ENCODE measurements at places on chromosomes 5 and 9.

- DNase-seq: no peak
Observed at GRCh38 chr5:104513121-104513602, 950.6 kb upstream of the NUDT12 start.

DNA sequence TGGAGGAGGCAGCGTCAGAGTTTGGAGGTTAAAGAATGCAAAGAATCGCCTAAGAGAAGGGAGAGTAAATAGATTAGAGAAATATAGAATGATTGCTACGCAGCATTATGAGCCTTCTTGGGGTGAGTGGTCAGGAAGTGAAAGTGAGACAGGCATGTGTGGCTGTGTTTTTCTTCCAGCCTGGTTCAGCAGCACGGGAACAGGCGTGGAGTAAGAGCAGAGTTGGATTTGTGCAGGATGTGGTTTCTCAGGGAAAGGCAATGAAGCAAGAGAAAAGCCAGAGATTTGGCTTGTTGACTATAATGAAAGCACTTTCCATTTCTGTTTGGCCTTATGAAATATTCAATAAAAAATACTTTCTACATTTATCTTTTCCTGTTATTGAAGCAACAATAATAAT, 34.3 kb upstream of the FRMD3 start:
- DNase-seq: no peak

DNA sequence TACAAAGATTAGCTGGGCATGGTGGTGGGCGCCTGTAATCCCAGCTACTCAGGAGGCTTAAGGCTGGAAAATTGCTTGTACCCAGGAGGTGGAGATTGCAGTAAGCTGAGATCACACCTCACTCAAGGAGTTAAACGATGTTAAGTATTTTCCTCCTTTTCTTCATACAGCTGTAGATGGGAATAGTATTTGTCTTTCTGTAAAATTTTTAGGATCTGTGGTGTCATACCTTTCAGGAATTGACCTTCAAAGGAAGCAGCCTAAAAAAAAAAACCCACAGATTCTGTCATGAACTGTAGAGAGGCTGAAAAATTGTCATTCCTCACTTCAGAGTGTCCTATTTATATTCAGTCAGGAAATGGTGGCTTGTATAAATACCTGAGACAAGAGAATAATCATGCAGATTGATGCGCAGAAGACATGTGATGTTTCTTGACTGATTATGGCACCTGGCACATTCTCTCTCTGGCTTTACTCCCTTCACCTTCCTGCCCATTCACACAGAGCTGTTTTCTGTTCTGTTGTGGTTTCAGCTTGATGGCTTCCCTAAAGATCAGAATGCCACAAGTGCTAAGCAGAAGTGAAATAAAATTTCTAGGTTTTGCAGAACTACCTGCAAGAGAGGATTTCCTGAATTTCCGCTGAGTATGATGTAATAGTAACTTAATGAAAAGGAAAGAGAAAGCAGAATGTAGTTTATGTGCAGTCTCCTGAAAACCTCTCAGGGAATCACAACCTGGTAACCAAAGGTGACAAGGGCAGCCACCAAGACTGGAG, 3.8 kb downstream of the IFNA1 start:
- no peak for DNase-seq

- DNase-seq: no peak
Observed at GRCh38 chr5:79774171-79774854, 84.7 kb downstream of the CMYA5 start.

DNA sequence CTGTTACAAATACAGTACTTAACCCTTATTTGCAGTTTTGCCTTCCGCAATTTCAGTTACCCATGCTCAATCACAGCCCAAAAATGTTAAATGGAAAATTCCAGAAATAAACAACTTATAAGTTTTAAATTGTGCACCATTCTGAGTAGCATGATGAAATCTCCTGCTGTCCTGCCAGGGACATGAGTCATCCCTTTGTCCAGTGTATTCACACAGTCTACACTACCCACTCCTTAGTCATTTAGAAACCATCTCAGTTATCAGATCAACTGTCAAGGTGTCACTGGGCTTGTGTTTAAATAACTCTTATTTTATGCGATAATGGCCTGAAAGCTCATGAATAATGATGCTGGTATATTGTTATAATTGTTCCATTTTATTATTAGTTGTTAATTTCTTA, 95.8 kb downstream of the PLCXD3 start:
- no peak for DNase-seq

DNA sequence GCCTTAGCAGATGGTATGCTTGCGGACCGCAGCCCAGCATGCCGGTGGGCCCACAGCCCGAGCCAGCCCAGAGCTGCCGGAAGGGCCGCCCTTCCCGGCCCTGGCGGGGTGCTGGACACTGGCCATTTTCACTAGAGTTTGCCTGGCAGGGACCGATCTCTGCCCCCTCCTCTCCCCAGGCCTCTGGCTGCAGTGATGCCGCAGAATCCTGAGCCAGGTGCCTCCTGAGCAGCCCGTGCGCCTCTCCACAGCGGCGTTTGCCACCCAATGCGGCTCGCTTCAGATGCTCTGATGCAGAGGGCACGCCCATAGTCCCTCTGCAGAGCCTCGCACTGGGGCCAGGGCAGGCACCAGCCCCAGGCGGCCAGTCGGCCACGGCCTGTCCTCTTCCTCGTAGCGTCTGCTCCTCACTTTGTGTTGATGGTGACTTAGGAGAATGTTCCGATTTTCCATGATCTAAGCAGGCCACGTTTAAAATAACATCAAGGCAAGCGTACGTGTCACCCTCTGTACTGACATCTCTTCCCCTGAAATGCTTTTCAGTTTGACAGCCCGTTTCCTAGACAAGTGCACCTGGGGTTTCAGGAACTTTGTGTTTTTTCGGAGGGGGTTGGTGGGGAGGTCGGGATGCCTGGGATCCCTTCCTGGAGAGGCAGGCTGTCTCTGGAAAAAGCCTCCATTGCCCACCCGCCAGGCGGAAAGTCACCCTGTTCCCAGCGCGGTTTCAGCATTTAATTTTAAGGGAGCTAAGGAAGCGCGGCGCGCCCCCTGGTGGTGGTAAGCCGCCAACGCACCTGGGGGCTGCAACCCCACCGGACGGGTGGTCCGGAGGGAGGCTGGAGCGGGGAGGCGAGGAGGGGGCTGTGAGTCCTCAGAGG, 29.8 kb upstream of the HMCN2 start:
- peak; percentile 43 for DNase-seq

DNA sequence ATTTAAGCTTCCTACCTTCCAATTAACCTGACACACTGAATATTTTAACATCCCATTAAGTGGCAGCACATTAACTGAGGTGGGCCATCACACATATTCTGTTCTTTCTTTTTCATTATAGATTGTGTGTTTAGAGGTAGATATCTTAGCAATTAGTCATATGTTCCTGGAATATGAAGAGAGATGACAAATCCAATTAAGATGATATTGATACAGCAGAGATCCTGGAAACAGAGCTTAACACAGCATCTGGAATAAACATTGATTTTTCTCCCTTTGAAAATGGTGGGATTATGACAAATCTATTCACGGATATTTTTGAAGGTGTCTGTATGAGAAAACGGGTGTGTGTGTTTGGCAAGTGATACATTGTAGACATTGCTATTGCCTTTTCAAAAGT, 448.0 kb downstream of the CDH10 start:
- DNase-seq: no peak

GRCh38 chr5:54742417-54742891, 224.9 kb downstream of the SNX18 start:
- no peak for DNase-seq

GRCh38 chr9:76366275-76366674, 28.0 kb downstream of the RFK start:
- DNase-seq: no peak

DNA sequence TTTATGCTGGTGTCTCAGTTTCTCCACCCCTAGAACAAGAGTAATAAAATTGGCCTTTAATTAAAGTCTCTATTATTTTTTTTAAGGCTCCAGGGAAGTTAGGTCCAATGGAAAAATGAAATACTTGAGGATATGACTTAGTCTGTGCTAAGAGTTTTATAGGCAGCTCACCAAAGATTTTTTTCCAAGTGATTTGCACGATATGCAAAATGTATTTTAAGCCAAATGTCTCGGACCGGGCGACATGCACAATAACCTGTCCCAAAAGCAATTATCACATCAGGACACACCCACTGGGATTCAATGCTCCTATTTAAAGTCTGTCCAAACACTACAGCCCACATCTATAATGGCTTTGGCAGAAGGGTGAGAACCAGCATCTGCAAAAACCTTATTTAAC, 136.1 kb upstream of the ANKH start:
- no peak for DNase-seq

- no peak for DNase-seq
Observed at GRCh38 chr5:104569621-104570020, 1007.0 kb upstream of the NUDT12 start.

GRCh38 chr9:116087751-116088194, 65.8 kb upstream of the PAPPA start:
- no peak for DNase-seq

- DNase-seq: no peak
Observed at GRCh38 chr5:78060421-78060820, 234.1 kb downstream of the AP3B1 start.

- no peak for DNase-seq
Observed at GRCh38 chr5:10630126-10630525, 66.3 kb downstream of the ANKRD33B start.

GRCh38 chr5:39760385-39761198, 335.8 kb upstream of the DAB2 start:
- DNase-seq: no peak

- no peak for DNase-seq
Observed at GRCh38 chr5:134550271-134551214, 25.1 kb downstream of the JADE2 start.

DNA sequence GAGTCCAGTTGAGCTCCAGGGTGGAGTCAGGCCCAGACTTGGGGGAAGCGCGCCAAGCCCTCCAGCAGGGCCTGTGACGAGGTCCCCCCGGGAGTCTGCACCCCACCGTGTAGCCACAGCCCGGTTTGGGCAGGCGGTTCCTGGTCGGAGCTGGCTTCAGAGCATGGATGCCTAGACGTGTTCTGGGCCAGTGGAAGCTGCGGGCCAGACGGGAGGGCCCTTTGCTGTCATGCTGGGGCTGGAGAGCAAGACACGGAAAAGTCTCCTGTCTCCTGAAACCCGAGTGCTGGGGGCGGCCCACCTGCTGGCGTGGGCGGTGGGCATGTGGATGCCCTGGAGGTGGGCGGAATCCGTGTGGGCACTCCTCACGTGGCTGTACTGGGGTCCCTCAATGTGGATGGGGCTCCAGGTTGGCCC, 1.9 kb downstream of the GPSM1 start:
- no peak for DNase-seq

DNA sequence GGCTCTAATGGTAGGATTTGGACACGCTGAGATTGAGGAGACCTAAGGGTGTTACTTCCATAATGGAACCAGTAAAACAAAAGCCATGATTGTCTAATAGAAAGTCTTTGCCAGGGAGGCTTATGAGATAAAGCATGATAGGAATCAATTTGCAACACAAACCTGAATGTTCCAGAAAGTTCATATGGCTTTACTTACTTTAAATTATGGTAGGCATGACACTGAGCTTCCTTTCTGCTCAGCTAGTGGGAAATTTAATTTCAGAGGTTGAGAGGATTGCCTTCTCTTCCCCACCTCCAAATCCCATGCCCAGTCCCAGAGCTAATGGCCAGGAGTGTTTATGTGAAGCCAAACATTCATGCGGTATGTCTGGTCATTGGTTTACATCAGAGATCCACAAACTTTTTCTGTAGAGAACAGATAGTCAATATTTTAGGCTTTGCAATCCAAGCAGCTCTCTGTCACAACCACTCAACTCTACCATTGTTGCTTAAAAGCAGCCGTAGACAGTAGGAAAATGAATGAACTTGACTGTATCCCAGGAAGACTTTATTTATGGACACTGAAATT, 114.5 kb downstream of the UGCG start:
- no peak for DNase-seq

GRCh38 chr5:143302341-143303045, 101.0 kb downstream of the NR3C1 start:
- DNase-seq: no peak

GRCh38 chr5:148421661-148422060, 37.9 kb downstream of the FBXO38 start:
- DNase-seq: no peak

- no peak for DNase-seq
Observed at GRCh38 chr5:65113771-65114170, 345.0 kb downstream of the CWC27 start.

GRCh38 chr5:43268188-43268820, 44.9 kb downstream of the HMGCS1 start:
- no peak for DNase-seq

DNA sequence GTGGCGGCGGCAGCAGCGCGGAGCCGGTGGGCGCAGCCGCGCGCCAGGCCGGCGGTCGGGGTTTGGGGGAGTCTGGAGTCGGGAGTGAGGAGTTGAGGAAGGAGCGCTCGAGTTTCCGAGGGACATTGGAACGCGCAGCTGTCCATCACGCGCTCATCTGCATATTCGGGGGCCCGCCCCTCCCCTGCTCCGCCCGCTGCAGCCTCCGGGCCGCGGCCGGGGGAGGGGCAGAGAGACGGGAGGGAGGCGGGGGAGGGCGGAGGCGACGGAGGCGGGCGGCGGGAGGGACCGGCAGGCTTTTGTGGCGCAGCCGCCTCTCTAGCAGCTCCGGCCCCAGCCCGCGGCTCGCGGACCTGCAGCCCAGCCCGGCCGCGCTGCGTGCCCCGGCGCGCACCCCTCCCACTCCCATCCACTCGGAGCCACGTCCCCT, at the start of gene IRX2:
Gene IRX2, minus strand, starts transcription at position 86 of the 430 bp plus-strand sequence. CDS start 264 bp downstream, outside the sequence.
- no peak for DNase-seq

GRCh38 chr5:151469992-151470391, 22.6 kb downstream of the SLC36A1 start:
- no peak for DNase-seq

DNA sequence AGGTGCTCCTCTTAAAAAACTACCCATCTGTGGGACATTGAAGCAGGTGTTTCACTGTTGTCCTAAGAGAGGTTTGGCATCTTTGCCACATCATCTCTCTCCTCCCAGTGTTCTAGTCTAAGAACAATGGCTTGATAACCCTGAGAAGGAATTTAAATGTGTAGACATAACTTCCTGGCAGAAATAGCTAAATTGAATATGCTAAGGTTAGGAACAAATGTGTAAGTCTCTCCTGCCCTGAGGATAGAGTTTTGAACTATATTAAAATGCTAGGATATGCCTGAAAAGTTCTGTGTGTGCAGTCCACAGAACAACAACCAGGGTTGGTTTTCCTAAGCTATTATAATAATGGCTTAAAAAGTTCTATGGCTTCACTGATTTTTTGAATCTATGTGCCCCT, 106.6 kb downstream of the LRRC70 start:
- DNase-seq: no peak

DNA sequence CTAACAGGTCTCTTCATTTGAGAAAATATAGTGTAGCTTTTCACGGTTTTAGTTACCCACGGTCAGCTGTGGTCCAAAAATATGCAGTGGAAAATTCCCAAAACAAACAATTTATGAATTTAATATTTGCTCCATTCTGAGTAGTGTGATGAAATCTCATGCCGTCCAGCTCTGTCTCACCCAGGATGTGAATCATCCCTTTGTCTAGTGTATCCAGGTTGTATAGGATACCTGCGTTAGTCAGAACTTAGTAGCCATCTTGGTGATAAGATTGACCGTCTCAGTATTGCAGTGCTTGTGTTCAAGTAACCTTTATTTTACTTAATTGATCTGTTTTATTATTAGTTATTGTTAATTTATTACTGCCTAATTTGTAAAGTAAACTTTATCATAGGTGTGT, 41.1 kb downstream of the NDUFS4 start:
- DNase-seq: no peak

- DNase-seq: no peak
Observed at GRCh38 chr9:131674425-131675421, 65.2 kb downstream of the RAPGEF1 start.

GRCh38 chr5:41532485-41532884, 22.1 kb upstream of the PLCXD3 start:
- DNase-seq: no peak

- no peak for DNase-seq
Observed at GRCh38 chr9:119961774-119962424, 592.7 kb upstream of the BRINP1 start.

GRCh38 chr5:93078082-93079038, 502.7 kb downstream of the NR2F1-AS1 start:
- no peak for DNase-seq

All from stimulated activated CD8-positive, alpha-beta memory T cell treated with anti-CD3 and anti-CD28 coated beads, Interleukin-7, amount 100 ng/mL, for 1 hour (primary cell).